ENCODE measurements at places on chromosomes 12 and 14. TPM values are rescaled to one million over a fixed set of nuclear protein-coding genes. Genes with fewer than 3 reads are reported as not detected.

DNA sequence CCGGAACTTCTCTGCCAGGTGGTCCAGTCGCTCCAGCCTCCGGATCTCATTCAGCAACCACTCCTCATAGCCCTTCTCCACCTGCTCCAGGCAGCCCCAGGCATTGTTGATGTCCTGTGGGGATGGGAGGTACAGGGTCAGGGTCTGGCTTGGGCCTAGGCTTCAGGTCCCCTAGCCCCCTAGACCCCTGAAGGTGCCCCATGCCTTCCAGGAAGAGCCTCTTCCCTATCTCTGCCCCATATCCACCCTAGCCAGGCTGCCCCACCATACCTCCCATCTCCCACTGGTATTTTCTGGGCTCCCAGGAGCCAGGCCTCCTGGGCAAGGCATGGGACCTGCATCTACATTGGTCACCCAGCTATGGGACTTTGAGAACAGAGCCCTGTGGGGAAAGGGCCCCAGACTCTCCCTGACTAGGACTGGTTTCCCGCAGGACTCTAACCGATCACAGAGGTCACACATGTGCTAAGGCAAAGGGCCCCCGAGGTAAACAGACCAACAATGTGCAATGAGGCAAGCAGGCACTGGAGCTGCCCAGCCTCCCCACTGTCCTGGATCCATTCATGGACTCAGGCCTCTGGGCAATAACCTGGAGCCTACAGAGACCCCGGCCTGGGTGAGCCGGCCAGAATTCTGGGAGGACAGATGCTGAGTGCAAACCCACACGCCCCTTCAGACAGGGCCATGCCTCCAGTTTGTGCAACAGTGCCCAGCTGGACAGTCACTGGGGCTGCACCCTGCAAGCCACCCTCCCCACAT is 88.8 kb downstream of the ACTN1 start:
- H3K36me3 ChIP-seq, result peaks cover 52% of the 10 kb centered on the region
- no peak overlapping the region for H3K27ac ChIP-seq
- no peaks in the 10 kb centered on the region for H3K27me3 ChIP-seq
- H3K4me1 ChIP-seq, result no peaks in the 10 kb centered on the region

DNA sequence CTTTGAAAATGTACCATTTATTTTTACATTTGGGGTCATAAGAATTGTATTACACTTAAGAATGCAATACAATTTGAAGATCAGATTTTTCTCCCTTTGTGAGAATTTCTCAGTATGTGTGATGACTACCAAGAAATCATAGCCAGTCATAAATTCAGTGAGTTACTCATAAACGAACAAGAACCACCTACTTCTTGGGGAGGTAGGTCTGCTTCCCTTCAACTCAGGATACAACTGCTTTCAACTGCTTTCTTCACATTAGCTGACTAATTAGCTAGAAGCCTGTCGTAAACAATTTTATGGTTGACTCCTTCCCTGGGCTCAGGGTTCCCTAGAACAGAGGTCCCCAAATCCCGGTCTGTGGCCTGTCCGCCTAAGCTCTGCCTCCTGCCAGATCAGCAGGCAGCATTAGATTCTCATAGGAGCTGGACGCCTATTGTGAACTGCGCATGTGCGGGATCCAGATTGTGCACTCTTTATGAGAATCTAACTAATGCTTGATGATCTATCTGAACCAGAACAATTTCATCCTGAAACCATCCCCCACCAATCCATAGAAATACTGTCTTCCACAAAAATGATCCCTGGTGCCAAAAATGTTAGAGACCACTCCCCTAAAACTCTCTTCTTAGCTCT is 3.7 kb downstream of the ANG start:
- no peaks in the 10 kb centered on the region for H3K27me3 ChIP-seq
- no peak overlapping the region for H3K4me3 ChIP-seq
- no peaks in the 10 kb centered on the region for H3K4me1 ChIP-seq
- no peak for DNase-seq
- no peaks in the 10 kb centered on the region for H3K36me3 ChIP-seq

- H3K4me3 ChIP-seq, result no peak overlapping the region
- DNase-seq, result no peak
- no peak overlapping the region for H3K27ac ChIP-seq
- peaks cover 21% of the 10 kb centered on the region for H3K4me1 ChIP-seq
- H3K27me3 ChIP-seq, result no peaks in the 10 kb centered on the region
- H3K36me3 ChIP-seq, result no peaks in the 10 kb centered on the region
These were observed 164.9 kb downstream of the CCDC91 start for GRCh38 chr12:28355161-28355560.

DNA sequence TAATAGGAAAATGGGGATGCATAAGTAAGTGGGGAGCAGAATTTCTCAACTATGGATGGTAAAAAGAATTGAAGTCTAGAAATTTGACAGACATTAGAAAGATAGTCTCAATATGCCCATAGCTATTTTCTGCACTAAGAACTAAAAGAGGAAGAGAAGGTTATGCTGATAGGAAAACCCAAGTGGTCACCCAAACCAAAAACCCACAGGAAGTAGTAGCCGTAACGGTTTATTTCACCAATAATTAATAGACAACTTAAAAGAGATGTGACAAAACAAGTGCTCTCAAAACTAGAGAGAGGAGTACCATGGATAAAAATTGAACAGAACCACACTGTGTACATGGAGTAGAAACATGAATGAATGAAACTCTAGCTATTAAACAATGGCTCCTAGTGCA is 295.4 kb downstream of the FSCB start:
- no peak overlapping the region for H3K27ac ChIP-seq
- H3K4me3 ChIP-seq, result no peak overlapping the region
- no peaks in the 10 kb centered on the region for H3K36me3 ChIP-seq
- no peaks in the 10 kb centered on the region for H3K4me1 ChIP-seq
- no peak for DNase-seq
- no peaks in the 10 kb centered on the region for H3K27me3 ChIP-seq

- no peak overlapping the region for H3K27ac ChIP-seq
- no peaks in the 10 kb centered on the region for H3K36me3 ChIP-seq
- no peaks in the 10 kb centered on the region for H3K4me1 ChIP-seq
- H3K4me3 ChIP-seq, result no peak overlapping the region
- no peaks in the 10 kb centered on the region for H3K27me3 ChIP-seq
These were observed 57.6 kb upstream of the SSTR1 start for GRCh38 chr14:38150075-38150474.

- H3K4me3 ChIP-seq, result no peak overlapping the region
- H3K4me1 ChIP-seq, result peaks cover 49% of the 10 kb centered on the region
- no peak for DNase-seq
- no peaks in the 10 kb centered on the region for H3K27me3 ChIP-seq
- H3K27ac ChIP-seq, result no peak overlapping the region
These were observed 5.7 kb upstream of the ZNF385A start for GRCh38 chr12:54390176-54390667.

DNA sequence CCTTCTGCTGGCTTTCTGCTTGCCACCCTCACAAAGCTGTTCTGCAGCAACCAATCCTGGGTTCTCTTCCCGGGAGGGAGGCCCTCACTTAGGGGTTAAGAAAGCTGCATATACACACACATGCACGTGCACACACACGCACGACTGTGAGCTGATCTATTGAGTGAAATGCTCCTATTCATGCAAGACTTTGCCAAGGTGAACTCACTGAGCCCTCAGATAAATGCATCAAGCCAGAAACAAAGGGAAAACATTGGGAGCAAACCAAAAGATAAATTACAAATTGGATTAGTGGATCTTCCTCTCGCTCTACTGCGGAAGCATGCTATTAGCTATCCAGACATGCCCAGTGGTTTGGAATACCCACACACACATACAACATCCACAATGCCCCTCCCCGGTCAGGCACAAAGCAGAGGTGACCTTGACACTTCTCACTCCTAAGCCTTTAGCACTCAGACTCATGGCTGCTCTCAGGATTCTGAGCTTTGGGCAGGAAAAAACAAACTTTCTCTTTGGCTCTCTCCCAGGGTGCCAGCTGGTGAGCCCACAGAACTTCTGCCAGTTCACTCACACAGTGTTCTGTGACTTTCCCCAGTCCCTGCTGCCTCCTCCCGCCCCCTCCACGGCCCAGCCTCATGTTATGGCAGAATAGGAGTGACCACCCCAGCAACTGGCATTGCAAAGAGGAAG is 320.0 kb downstream of the DPF3 start:
- H3K4me1 ChIP-seq, result no peaks in the 10 kb centered on the region
- no peak overlapping the region for H3K4me3 ChIP-seq
- H3K27me3 ChIP-seq, result no peaks in the 10 kb centered on the region
- no peak for DNase-seq

GRCh38 chr12:113831016-113831415 is 135.1 kb downstream of the RBM19 start:
- H3K27me3 ChIP-seq, result no peaks in the 10 kb centered on the region
- H3K4me3 ChIP-seq, result no peak overlapping the region
- H3K36me3 ChIP-seq, result no peaks in the 10 kb centered on the region
- peaks cover 12% of the 10 kb centered on the region for H3K4me1 ChIP-seq

- H3K4me3 ChIP-seq, result no peak overlapping the region
- H3K36me3 ChIP-seq, result no peaks in the 10 kb centered on the region
- no peak overlapping the region for H3K27ac ChIP-seq
- H3K4me1 ChIP-seq, result no peaks in the 10 kb centered on the region
- no peak for DNase-seq
These were observed 84.3 kb upstream of the OTX2 start for GRCh38 chr14:56894591-56894991.

- no peak overlapping the region for H3K4me3 ChIP-seq
- peaks cover 39% of the 10 kb centered on the region for H3K4me1 ChIP-seq
- H3K27ac ChIP-seq, result no peak overlapping the region
- H3K27me3 ChIP-seq, result no peaks in the 10 kb centered on the region
- peaks cover 10% of the 10 kb centered on the region for H3K36me3 ChIP-seq
These were observed 19.6 kb downstream of the POMT2 start for GRCh38 chr14:77301103-77301502.

DNA sequence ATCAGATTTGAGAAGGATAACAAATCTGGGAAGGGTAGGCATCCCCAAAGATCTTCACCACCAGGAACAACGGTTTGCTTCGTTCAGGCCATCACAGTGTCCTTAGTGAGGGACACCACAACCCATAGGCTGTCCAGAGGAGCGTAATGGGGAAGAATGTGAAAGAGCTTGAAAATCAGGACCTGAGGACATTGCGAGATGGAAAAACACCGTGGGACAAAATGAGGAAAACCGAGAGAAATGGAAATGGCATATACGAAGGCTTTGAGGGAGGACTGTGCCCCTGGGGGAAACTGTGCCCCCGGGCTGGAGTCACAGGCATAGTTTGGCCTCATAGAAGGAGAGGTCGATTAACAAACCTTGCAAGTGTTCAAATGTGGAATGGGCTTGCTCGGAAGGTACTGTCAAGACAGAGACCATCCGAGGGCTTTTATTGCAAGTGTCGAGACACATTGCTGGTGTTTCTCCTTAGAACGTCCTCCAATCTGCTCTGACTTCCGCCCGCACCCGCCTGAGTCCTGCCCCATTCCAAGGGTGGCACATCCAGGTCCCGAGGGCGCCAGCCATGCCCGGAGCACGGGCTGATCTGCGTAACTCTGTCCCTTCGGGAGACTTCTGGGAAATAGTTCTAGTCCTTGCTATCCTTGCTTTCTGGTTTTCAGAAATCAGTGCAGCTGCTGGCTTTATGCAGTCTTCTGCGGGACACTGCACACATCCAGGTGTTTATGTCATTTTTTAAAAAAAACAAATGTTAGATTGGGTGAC is 885 bp upstream of the PALS1 start:
- no peaks in the 10 kb centered on the region for H3K4me1 ChIP-seq
- H3K27me3 ChIP-seq, result no peaks in the 10 kb centered on the region
- peak overlapping the region; percentile 87 for H3K27ac ChIP-seq
- peak overlapping the region; percentile 86 for H3K4me3 ChIP-seq

DNA sequence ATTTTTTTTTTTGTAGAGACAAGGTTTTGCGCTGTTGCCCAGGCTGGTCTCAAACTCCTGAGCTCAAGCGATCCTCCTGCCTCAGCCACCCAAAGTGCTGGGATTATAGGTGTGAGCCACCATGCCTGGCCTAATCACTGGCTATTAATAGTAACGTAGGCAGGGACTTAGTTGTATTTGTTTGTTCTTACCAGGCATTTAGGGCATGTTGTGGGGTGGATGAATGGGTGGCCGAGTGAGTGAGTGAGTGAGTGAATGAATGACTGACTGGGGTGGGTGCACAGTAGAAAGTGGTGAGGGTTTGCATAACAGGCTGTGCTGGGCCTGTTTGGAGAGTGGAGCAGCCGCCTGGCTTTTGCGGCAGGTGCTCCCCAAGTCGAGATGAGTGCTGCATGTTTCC is 87.0 kb downstream of the FOXN4 start:
- H3K36me3 ChIP-seq, result no peaks in the 10 kb centered on the region
- H3K4me3 ChIP-seq, result no peak overlapping the region
- DNase-seq, result no peak
- no peak overlapping the region for H3K27ac ChIP-seq
- no peaks in the 10 kb centered on the region for H3K27me3 ChIP-seq
- H3K4me1 ChIP-seq, result no peaks in the 10 kb centered on the region

DNA sequence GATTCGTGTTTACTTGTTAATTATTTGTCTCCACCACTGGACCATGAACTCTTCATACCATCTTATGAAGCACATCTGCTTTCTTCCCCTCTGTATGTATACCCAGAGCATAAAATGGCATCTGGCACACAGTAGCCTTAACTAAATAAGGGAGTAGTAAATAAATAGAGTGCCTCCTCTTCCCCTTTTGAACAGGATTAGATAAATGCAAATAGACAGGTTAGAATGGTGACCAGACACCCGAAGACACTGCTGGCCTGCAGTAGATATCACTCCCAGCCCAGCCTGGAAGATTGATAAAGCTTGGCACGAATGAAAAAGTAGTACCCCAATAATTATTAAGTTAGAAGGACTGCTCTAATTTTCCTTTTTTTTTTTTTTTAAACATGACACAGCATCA is 6.9 kb downstream of the GALNT4 start:
- H3K27me3 ChIP-seq, result no peaks in the 10 kb centered on the region
- no peak for DNase-seq
- no peak overlapping the region for H3K27ac ChIP-seq
- H3K4me1 ChIP-seq, result no peaks in the 10 kb centered on the region
- no peaks in the 10 kb centered on the region for H3K36me3 ChIP-seq

- no peaks in the 10 kb centered on the region for H3K36me3 ChIP-seq
- no peaks in the 10 kb centered on the region for H3K27me3 ChIP-seq
- H3K4me3 ChIP-seq, result no peak overlapping the region
- no peaks in the 10 kb centered on the region for H3K4me1 ChIP-seq
- no peak overlapping the region for H3K27ac ChIP-seq
These were observed 7.9 kb upstream of the POU6F1 start for GRCh38 chr12:51225771-51226170.

DNA sequence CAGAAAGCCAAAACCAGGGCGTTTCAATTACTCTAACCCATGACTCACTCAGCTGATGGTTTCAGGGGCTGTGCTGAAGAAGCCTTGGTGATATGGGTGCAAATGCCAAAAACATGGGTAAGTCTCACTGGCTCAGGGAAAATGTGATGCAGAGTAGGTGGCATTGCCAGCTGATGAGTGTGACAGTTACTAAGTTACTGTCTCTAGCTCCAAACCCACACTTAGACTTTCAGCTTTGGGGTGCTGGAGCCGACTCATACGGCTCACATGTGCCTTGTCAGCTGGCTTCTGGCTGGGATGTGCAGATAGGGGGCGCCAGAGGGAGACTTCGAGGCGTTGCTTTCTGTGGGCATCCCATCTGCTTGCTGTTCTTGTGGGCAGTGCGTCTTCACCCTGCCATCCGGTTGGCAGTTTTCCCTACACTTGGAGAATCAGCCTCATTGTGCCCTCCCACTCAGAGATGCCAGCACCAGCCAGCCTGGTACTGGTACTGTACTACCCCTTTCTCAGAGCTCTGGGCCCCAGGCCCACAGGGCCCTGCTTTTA is 11.1 kb upstream of the KRT7 start:
- no peak overlapping the region for H3K27ac ChIP-seq
- DNase-seq, result peak; percentile 71
- H3K4me3 ChIP-seq, result no peak overlapping the region

GPD1 gene
- 0.24 TPM for total RNA-seq

ANHX gene
- total RNA-seq, result not detected

C1R gene
- 1.5 TPM for total RNA-seq

PNN gene
- 98.1 TPM for total RNA-seq

MYO1H gene
- total RNA-seq, result not detected

RDH12 gene
- total RNA-seq, result not detected

KRT3 gene
- not detected for total RNA-seq

All from SJCRH30 (cell line).